ENCODE measurements at places on chromosomes 13 and 19. TPM values are rescaled to one million over a fixed set of nuclear protein-coding genes. Genes with fewer than 3 reads are reported as not detected.

Gene IZUMO2
- not detected for total RNA-seq

Gene ZNF570
- total RNA-seq: 17.6 TPM

DNA sequence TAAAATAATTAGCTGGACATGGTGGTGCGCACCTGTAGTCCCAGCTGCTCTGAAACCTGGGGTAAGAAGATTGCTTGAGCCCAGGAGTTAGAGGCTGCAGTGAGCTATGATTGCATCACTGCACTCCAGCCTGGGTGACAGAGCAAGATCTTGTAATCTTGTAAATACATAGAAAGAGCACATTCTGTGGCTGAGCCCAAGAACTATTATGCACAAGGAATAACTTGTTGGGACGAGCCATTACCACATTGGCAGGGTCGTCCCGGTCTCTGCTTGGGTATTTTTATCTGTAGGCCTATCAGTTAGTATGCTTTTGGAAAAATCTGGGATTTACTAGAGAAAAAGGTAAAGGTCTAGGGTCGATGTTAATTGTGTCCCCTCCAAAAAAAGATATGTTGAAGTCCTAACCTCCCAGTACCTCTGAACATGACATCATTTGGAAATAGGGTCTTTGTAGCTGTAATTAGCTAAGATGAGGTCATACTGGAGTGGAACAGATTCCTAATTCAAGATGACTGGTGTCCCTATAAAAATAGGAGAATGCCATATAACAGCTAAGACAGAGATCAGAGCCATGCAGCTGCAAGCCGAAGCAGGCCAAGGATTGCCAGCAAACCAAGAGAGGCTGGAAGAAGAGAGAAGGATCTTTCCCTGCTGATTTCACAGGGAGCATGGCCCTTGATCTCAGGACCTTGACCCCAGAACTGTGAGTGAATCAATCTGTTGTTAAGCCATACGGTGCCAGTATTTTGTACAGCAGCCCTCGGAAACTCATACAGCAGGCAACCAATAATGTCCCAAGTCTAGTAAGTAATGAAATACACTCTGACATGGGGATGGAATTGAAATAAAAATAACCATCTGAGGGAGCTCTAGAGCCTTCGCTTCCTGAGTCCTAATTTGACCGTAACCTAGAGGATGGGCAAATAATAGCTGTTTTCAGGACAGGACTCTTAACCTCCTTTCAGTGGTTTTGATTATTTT lies 77.0 kb downstream of the TM9SF2 start:
- H3K27ac ChIP-seq: no peak overlapping the region
- no peaks in the 10 kb centered on the region for H3K27me3 ChIP-seq
- DNase-seq: no peak
- H3K4me1 ChIP-seq: peaks cover 3% of the 10 kb centered on the region
- H3K4me3 ChIP-seq: no peak overlapping the region
- H3K36me3 ChIP-seq: no peaks in the 10 kb centered on the region

DNA sequence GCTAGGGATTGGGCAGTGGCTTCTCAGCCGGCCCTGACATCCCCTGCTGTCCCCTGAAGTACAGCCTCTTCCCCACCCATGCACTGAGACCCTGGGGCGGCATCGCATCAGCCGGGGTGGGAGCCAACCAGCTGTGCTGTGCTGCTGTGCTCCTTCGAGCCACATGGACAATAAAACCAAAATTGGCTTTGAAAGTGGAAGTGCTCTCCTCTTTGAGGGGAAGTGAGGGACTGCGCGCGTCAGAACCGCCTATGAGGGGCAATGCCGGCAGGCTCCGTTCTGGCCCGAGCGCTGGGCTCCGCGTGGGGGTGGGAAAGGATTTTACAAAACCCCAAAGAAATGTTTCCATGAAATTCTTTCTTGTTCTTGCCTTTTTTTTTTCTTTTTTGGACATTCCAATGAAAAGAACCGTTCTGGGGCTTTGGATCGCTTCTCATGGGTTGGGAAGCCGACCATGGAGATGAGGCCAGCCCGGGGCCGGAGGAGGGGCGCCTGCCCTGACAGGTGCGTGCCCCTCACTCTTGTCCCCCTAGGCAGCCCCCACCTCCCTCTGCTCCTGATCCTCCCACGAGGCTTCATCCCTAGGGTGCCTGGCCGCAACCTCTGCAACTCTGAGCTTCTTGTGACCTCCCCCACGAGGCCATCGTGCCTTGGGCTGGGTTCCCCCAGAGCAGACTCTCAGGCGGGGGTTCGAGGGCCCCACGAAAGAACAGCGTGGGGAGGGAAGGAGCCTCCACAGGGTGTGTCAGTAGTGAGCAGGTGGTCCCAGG lies 22.6 kb downstream of the KLHL26 start:
- no peak overlapping the region for H3K27ac ChIP-seq
- H3K4me3 ChIP-seq: no peak overlapping the region
- peaks cover 15% of the 10 kb centered on the region for H3K4me1 ChIP-seq
- H3K36me3 ChIP-seq: peaks cover 3% of the 10 kb centered on the region
- no peaks in the 10 kb centered on the region for H3K27me3 ChIP-seq

GRCh38 chr13:44876782-44877324 lies 112.4 kb downstream of the NUFIP1 start:
- H3K4me1 ChIP-seq: no peaks in the 10 kb centered on the region
- no peaks in the 10 kb centered on the region for H3K27me3 ChIP-seq
- H3K4me3 ChIP-seq: no peak overlapping the region
- H3K27ac ChIP-seq: no peak overlapping the region
- no peaks in the 10 kb centered on the region for H3K36me3 ChIP-seq
- DNase-seq: no peak

Data from natural killer cell (primary cell).